ENCODE measurements at places on chromosomes 2 and 18. TPM values are rescaled to one million over a fixed set of nuclear protein-coding genes. Genes with fewer than 3 reads are reported as not detected.

GRCh38 chr2:70181363-70181956 is 9.4 kb downstream of the C2orf42 start:
- peaks cover 19% of the 10 kb centered on the region for H3K36me3 ChIP-seq
- no peak overlapping the region for H3K27ac ChIP-seq
- no peak for DNase-seq
- H3K4me3 ChIP-seq: no peak overlapping the region
- no peaks in the 10 kb centered on the region for H3K27me3 ChIP-seq

DNA sequence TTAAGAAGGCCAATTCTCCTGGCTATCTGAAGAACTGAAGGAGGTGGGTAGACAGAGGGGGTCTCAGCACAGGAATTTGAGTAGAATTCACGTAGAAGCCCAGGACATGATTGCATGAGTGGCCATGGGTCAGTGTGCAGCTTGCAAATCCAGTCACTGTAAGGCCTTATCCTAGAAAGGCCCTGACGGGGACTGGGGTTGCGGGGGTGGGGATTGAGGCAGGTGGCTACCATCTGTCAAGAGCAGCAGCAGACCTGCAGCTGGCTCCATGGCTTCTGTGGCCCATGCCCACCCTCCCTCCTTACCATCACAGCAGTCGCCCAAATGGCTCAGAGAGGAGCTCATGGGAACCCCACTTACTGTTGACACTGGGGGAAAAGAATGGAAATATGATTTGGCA is 34.6 kb upstream of the SLC14A1 start:
- DNase-seq: no peak
- H3K36me3 ChIP-seq: no peaks in the 10 kb centered on the region
- H3K27me3 ChIP-seq: peaks cover 51% of the 10 kb centered on the region
- H3K27ac ChIP-seq: no peak overlapping the region
- peaks cover 36% of the 10 kb centered on the region for H3K4me1 ChIP-seq

- no peak for DNase-seq
- H3K4me3 ChIP-seq: no peak overlapping the region
- H3K36me3 ChIP-seq: no peaks in the 10 kb centered on the region
- H3K4me1 ChIP-seq: no peaks in the 10 kb centered on the region
These were observed 10.3 kb upstream of the INO80C start for GRCh38 chr18:35508030-35508429.

The PTPRN gene
- not detected for total RNA-seq

The PAX3 gene
- total RNA-seq: not detected

The GTF3C2 gene
- 86.6 TPM for total RNA-seq

The UGT1A10 gene
- total RNA-seq: not detected

The GNAL gene
- 0.24 TPM for total RNA-seq

Data from activated T-helper 1 cell treated with anti-CD3 and anti-CD28 coated beads, Interleukin-12 subunit alpha, Interleukin-12 subunit beta, Interleukin-2, Interleukin-4 antibody, amounts not matched to agents 30 ng/mL and 10 ng/mL and 1 ng/mL, durations not matched to agents 14 hours and 24 hours and 36 hours (primary cell).